ENCODE measurements at places on chromosomes 3 and 15.

DNA sequence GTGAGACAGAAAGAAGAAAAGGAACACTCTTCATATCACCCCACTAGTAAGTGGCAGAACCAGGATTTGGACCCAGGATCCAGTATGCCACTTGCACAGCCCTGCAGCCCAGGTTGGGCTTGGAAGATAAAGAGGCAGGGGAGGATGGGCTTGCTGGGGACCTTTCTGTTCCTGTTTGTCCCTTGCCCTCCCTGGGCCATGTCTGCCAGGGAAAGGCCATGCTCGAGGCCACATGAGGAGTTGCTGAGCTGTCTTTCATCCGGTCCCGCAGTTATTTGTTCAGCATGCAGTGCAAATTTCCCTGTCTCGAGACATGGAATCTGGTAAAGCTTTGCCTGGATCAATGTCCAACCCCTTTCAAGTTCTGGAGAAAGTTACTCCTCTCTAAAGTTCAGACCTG is 116.0 kb upstream of the MRPS22 start:
- DNase-seq: no peak

DNA sequence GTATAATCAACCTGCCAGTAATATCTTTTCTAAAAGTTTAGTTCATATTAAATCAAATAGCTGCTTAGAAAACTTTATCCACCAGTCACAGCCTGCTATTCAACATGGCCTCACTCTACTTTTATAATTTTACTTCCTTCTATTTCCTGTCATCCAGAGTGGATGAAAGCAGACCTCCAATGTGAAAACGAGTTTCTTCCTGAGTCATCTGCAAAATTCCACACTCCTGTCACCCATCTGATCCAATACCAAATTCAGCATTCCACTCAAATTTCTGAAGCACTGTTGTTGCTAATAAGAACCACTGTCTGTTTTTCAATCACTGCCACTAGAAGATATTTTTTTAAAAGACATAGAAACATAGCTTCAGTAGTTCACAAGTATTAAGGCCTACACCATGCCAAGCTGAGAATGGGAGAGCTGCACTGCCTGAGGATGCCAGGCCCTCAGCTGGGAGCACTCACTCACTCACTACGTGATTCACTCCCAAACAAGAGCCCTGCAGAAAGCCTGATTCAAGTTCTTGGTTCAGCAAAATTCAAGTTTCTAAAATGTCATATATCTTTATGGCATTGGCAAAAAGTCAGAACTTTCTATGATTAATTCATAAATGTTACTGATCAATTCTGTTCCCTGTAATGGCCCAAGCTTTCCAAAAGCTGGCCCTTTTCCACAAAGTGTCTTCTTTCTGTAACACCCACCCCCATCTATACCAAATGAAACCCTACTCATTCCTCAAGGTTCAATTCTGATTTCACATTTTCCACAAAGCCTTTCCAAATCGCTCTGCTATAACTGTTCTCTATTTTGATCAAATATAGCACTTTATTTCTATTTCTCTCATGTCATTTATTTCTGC is 82.9 kb downstream of the FSIP1 start:
- no peak for DNase-seq

DNA sequence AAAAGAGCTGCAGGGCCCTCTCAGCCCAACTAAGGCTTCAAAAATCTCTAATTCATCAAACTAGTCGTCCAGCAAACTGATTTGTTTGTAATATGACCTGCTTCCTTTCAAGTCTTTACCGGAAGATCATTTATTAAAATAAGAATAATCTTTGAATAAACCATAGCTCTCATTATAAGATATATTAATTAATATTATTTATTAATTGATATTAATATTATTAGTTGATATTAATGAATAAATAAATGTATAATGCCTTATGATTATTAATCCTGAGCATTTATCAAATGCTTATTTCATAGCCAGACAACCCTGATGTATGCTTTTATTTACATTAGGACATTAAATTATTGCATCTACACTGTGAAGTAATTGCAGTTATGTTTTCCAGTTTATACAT is 550.7 kb upstream of the ALCAM start:
- no peak for DNase-seq

GRCh38 chr3:113825090-113825489 is 13.5 kb upstream of the GRAMD1C start:
- no peak for DNase-seq

DNA sequence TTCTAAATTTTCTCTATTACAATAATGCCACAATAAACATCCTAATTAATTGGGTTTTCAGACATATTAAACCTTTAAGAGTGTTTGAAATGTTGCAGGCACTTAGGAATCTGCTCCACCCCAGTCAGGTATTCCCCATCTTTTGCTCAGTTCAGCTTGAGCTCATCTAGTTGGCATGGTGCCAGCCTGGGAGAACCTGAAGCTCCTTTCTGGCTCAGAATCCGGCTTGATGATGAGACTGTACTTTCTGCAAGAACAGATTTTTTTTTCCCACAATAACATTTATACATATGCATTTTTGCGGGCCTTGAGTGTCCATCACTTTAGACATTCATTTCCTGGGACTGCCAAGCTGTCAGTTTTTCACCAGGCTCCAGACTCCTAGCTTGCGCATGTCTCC is 7.7 kb upstream of the OXSR1 start:
- DNase-seq: no peak

DNA sequence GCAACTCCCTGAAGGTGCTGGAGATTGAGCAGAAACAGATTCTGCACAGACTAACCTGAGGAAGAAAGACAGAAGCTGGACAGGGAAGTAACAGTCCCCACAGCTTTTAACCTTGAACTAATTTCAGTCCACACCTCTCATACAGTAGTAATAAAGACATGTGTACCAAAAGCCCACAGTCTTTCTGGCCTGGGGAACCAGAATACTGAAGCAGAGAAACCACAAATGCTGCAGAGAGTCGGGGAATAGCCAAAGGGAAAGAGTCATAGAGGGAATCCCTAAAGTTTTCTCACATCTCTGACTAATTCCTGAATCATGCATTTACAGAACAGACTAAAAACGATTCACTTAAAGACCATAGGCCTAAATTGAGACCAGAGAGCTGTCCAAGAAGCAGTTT is 503.4 kb upstream of the NECTIN3 start:
- DNase-seq: no peak

- no peak for DNase-seq
Observed at GRCh38 chr15:32682569-32682968, 35.2 kb upstream of the GREM1 start.

GRCh38 chr3:27591312-27592210 is 107.4 kb upstream of the SLC4A7 start:
- DNase-seq: no peak

DNA sequence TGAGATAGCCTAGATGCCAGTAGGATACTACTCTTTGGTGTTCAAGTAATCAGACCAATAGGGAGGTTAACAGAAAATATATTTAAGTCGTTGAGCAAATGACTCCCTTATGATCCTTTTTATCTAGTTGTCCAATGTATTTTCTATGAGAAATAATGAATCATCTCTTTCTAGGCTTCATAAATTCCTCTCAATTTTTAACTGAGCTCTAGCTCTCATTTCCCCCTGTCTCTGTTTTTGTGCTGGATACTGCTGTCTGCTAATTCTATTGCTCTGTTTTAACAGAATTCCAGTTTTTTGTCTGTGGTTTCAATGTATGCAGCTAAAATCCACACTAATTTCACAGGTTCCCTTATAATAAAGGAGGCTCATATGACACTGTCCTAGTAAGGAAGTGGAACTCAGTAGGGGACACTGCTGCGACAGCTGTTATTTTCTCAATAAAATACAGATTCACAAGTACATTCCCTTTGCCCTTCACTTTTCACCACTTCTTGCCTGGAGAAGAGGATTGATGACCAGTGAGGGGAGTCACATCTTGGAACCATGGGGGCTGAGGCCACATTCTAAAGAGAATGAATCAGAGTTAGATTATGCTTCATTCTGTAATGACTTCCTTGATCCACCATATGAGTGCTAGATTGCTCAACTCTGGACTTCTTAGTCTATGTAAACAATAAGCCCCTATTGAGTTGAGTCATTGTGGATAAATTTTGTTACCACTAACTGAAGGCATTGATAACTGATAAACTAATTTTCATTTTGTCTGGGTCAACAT is 558.7 kb upstream of the KCNMB2 start:
- no peak for DNase-seq

DNA sequence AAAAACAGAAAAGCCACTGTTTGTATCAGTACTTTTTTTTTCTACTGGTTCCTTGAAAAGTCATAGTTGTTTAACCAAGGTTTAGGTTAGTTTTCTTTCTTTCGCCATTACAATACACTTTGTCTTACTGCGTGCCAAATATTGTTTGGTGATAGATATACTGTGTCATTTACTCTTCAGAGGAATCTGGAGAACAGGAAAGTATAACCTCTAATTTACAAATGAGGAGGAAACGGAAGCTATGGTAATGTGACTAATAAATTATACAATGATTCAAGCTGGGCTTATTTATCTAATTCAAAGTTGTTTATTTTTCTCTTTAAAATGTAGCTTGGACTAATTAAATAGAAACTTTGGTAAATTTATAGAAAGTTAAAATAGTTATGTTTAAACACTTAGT is 96.2 kb upstream of the ROBO2 start:
- DNase-seq: no peak

- peak; percentile 36 for DNase-seq
Observed at GRCh38 chr15:90286678-90287077, 21.2 kb downstream of the NGRN start.

GRCh38 chr15:94293411-94294402 is 62.3 kb downstream of the MCTP2 start:
- DNase-seq: no peak

DNA sequence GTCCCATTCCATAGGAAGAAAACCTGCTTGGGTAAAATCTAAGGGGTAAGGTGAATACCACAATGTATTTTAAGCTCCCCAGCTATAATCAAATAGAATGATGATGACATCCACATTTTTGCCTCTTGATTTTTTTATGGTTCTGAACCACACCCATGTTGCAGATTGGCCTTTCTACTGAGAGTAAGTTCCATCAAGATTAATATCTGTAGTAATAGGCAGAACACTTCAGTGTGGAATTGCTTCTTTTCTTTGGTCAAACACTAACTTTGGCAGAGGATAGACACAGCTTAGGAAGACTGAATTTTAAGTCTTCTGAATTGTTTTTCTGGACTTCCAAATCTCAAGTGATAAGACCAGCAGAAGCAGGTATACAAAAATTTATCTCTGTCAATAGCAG is 27.0 kb downstream of the PLS1 start:
- no peak for DNase-seq

DNA sequence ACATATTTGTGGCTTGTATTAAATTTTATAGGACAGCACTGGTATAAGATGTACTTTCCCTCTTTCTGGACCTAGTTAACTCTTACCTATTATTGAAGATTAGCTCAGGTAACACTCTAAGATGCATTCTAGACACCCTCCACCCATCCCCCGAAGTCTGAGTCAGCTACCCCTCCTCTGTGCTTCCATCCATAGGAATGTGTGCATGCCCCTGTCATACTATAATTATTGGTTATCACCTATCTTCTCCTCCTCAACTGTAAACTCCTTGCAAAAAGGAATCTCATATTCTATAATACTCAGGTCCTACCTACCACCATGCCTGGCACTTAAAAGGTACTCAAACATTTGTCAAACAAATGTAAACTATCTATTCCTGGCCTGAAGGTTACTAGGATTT is 3.0 kb downstream of the PEAK1 start:
- DNase-seq: no peak

GRCh38 chr3:143973259-143974021 is 1.8 kb downstream of the DIPK2A start:
- DNase-seq: peak; percentile 65

DNA sequence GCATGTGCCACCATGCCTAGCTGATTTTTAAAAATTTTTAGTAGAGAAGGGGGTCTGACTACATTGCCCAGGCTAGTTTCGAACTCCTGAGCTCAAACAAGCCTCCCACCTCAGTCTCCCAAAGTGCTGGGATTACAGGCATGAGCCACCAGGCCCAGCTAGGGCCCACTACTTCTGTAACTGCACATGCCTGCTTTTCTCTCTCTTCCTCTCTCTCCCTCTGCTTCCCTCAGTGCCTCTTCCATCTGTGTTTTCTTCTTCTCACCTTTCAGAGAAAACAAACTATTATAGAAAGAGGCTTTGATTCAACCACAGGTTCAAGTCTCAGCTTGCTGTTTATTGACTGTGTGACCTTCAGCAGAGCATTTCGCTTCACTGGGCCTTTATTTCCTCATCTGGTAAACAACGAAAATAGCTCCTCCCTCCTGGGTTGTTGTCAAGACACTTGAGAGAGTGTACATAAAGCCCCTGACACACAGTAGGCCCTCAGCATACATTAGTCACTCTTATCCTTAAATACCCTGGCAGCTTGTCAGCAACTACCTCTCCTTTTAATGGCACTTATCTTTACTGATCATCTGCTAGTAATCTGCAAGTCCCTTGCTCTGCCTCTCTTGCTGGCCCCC is 10.2 kb downstream of the TADA3 start:
- DNase-seq: no peak

DNA sequence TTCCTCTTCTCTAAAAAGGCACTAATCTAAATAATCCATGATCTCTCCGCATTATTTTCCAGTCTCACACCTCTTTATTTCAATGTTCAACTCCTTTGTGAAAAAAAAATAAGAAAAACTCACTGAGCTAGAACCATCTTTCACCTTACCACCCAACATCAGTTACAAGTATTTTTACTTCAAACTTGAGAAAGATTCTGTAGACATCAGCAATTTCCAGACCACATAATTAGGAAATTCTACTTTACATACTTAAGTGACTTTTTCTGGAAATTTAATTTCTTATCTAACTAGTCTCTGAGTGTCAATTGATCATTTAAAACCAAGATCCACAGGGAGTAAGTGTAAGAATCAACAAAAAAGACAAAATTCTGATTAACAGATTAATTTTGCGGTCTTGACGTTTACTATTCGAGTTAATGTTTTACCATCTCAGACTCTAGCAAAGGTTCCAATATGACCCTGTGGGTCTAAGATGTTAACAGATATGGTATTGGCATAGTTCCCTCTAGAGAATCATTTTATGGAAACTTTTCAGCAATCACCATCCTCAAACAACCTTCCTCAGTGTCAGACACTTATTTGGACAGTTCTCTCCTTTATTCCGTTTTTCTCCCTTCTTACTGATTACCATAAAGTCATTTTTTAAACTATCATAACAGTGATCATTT is 5.1 kb downstream of the ATP13A3 start:
- no peak for DNase-seq

- DNase-seq: no peak
Observed at GRCh38 chr3:104952146-104952972, 414.4 kb upstream of the ALCAM start.

DNA sequence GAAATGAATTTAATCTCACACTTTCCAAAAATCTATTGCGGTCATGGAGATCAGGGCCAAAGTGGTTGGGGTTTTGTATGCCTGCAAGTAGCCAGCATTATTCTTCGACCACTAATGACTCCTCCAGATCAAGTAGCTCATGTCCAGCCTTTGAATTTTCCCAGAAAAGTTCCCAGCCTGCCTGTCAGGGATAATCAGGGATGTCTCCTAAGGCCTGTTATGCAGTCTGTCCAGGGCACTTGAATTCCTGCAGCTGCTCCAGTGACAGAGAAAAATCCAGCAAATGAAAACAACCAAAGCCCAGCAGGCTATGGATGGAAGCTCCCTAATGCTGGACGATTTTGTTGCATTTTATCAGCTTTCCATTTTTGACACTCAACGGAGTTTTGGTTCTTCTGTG is 215.4 kb downstream of the ADAMTSL3 start:
- DNase-seq: no peak
